ENCODE measurements at places on chromosomes 1 and 21.
A peak's percentile ranks its signal among the peaks of the same experiment; 100 is the strongest.

- DNase-seq, result peak; percentile 39
These were observed 9.2 kb downstream of the FCRL3 start for GRCh38 chr1:157691285-157691920.

- DNase-seq, result peak; percentile 47
These were observed 541 bp downstream of the USP48 start for GRCh38 chr1:21782349-21782867.

- peak; percentile 48 for DNase-seq
These were observed 8.0 kb downstream of the PLXNA2 start for GRCh38 chr1:208235982-208236761.

DNA sequence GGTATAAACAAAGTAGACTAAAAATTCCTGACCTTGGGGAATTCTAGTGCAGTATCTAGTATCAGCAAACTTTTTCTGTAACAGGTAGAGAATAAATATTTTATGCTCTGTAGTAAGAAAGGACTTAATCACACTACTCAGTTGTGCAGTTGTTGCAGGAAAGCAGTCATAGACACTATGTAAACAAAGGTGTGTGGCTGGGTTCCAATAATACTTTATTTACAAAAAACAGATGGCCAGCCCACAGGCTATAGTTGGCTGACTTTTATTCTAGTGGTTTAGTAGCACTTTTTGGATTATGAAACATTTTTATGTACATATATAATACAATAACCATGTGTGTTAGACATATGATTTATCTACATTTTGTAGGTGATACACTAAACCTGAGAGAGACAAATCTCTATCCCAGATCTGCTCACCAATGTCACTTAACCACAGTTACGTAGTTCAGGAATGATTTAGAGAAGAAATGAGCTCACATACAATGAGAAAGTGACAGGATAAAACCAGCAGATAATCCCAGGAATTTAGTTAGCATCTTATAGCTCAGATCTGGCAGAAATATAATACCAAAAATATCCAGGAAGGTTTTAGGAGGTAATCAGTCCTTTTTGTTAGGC is 56.1 kb downstream of the MIER1 start:
- peak; percentile 49 for DNase-seq

DNA sequence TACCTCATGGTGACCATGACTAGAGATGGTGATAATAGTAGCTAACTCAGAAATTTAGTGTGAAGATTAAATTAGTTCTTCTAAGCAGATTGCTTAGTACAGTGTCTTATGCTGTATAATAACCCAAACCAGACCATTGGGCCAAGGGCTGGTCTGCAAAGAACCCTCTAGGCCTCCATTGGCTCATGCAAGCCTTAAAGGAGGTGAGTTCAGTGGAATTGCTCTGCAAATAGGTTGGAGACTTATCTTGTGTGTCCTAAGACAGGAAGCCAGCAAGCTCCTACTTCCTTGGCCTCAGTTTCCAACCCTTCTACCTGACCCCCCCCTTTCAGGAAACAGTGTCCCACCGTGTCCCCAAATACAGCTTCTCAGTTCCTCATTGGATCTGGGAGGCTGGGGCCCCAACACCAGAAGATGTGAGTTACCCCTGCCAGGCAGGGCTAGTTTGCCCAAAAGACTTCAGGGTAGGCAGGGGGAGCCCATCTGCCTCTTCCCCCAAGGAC is 1.9 kb upstream of the MEF2D start:
- DNase-seq, result peak; percentile 10

- no peak for DNase-seq
These were observed 85.5 kb downstream of the PIK3CD start for GRCh38 chr1:9737057-9737456.

GRCh38 chr1:116334868-116335635 is 38.0 kb upstream of the ATP1A1 start:
- peak; percentile 25 for DNase-seq

GRCh38 chr1:7199077-7199779 is 414.0 kb downstream of the CAMTA1 start:
- DNase-seq, result no peak

GRCh38 chr1:156538711-156539440 is 33.5 kb downstream of the IQGAP3 start:
- DNase-seq, result no peak

DNA sequence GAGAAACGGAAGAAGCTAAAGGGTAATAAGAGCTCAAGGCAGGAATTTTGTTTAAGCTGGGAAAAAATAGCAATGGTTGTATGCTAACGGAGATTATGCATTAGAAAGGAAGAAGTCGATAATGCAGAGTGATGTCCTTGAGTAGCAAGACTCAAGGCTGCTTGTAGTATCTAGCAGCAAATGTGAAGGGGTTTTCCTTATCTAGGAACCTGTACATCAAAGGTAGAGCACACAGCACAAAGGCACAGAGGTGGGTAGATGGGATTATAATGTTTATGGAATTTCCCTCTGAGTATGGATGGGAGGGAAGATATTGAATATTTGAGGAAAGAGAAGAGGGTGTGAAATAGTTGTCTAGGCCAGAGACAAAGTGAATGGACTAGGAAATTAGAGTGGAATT is 114.1 kb downstream of the PROX1 start:
- DNase-seq, result no peak

GRCh38 chr1:239993366-239993765 is 98.3 kb upstream of the FMN2 start:
- no peak for DNase-seq

DNA sequence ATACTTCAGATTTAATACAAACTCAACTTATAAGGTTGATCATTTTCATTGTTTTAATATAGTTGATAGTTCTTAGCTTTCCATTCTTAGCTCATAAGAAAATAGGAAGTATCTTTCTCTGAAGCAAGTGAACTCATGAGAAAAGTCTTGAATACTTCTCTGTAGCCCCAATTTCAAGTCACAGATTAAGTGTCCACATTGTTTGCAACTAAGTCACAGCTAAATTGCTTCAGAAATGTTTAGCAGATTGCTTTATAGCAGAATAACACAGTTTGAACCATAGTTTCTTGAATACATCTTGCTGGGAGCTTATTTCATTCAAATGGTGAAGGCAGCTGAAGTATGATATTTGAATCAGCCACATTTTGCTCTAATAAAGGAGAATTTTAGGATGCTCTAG is 10.6 kb upstream of the PKN2 start:
- DNase-seq, result no peak

GRCh38 chr1:160090760-160091159 is 7.7 kb downstream of the IGSF8 start:
- DNase-seq, result no peak

DNA sequence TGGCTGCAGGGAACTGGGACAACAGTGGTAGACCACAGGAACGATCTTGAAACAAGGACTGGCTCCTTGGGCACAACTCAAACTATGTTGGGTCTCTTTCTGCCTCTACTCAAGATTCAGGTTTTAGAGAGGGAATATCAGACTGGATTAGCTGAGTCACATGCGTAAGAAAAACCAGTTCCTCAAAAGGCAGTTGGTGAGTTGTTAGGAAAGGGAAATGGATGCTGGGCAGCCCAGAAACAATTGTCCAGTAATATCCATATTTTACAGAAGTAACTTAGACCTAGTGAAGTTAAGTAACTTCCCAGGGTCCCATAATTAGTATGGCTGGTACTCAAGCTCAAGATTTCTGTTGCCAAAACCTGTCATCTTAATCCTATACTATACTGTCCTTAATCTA is 27.0 kb upstream of the TMEM39B start:
- DNase-seq, result no peak

GRCh38 chr21:34129039-34129891 is 55.9 kb downstream of the MRPS6 start:
- DNase-seq, result peak; percentile 87

- no peak for DNase-seq
These were observed 76.6 kb downstream of the UBE2U start for GRCh38 chr1:64280001-64280400.

GRCh38 chr1:205849619-205850355 is at the start of gene PM20D1:
Gene PM20D1 (minus strand): TSS chr1:205850132. CDS start chr1:205850072, 60 bp downstream.
- no peak for DNase-seq

GRCh38 chr1:161473348-161473747 is 31.9 kb upstream of the FCGR2A start:
- DNase-seq, result peak; percentile 20

- DNase-seq, result peak; percentile 51
These were observed 169.7 kb upstream of the UBE2U start for GRCh38 chr1:64033667-64034220.

- peak; percentile 2 for DNase-seq
These were observed 918.2 kb upstream of the ADGRL2 start for GRCh38 chr1:80882553-80882952.

DNA sequence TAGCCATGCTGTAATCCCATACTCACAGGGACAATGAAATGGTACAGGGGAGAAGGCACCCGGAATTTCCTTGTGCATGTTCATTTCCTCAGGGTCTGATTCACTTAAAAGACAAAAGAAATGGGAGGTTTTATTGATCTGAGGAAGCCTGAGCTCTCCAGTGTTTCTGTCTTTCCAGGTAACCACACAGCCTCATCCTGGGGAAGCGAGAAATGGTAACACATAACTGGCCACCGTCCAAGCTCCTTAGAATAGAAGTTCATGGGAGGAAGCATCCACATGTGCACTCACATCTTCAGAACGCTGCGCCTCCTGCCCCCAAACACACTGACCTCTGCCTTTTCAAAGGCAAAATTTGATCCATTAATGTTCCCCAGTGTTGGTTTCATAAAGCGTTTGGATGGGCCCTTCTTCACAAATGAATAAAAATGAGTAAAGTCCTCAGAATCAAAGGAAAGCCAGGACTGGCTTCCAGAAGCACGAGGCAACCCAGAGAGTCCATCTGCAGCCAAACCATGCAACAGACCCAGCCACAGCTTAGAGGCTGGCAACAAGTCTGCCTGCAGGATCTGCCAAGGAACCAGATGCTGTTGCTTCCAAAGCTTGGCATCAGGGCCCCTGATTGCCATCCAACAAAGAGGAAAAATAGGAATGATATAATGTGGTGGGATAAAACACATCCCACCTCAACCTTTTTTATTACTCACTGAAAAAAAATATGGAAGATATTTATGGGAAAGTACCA is 120.3 kb downstream of the ZBTB18 start:
- DNase-seq, result no peak

GRCh38 chr1:20426923-20427322 is 59.1 kb downstream of the CAMK2N1 start:
- peak; percentile 91 for DNase-seq

- DNase-seq, result no peak
These were observed 144.7 kb downstream of the PRDM16 start for GRCh38 chr1:3213730-3214129.

GRCh38 chr1:16087733-16088132 is 14.3 kb upstream of the FAM131C start:
- no peak for DNase-seq

DNA sequence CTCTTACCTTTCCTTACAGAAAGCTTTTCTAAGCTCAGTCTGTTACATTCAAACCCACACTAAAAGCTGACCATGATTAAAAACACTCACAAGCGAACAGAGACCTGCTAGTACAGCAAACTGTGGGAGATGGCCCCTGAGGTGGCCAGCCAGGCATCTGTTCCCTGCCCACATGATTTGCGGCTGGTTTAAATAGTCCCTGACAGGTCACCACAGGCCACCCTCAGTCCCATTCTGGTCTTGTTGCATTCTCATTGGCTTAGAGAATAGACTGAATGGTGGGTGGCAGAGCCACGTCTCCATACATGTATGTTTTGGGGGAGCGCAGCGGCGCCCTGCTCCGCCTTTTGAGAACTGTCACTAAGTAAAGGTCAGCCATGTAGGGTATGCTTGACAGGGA is 2.3 kb upstream of the ACTA1 start:
- no peak for DNase-seq

- DNase-seq, result peak; percentile 92
These were observed 38.7 kb upstream of the NEK7 start for GRCh38 chr1:198118134-198118533.

DNA sequence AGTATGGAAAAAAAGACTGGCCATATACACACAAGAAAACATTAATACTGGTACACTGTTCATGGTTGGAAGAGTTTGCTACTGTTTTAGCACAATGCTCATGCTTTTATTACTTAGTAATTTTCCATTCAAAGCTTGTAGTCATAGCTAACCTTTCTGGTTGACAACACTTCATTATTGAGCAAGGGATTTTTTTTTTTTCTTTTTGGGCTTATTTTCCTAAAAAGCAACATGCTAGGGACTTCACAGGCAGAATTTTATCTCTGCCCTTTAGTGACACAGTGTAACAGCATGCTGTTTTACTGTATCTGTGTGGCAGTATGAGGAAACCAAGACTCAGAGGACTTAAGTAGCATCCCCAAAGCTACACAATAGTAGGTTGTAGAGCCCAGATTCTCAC is 58.5 kb downstream of the FGGY start:
- no peak for DNase-seq

DNA sequence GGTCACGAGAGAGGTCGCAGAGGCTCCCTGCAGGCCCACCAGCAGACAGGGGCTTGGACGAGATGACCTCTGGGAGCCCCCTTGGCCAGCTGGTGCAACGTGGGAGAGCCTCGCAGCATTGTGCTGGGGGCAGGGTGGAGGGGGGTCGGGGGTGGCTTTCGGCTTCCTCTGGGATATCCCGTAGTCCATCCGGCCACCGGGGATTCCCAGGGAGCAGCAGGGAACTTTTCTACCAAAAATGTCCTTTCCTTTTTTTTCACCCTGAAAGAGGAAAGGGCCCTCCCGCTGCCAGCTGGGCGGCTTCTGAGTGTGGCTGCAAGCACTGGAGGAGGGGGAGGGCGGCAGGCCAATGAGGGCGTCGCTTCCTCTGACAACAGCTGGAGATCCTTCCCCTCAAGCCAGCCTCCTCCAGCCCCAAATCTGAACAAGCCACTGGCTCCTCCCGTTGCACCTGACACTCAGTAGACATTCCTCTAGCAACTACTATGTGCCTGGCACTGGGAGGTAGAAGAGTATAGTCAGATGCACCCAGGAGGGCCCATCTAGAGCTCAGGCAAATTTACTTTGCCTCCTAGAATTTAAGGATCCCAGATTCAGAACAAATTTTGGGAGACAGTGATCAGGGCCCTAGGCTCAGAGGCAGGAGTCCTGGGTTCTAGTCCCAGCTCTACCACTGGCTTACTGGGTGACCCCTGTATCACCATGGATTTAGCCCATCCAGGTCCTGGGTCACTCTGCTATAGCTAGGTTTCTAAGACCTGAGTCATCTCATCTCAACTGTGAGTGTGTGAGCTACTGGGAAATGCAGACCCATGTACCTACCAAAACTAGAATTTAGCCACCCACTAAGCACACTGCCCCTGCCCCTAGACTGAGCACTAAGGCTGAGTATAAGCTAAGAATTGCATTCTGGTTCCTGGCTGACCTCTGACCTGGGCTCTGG is 2.7 kb downstream of the MOB3C start:
- peak; percentile 70 for DNase-seq

- peak; percentile 36 for DNase-seq
These were observed 52.1 kb downstream of the GPR161 start for GRCh38 chr1:168084396-168085231.

- DNase-seq, result no peak
These were observed 20.7 kb downstream of the NGF start for GRCh38 chr1:115317101-115318012.

GRCh38 chr21:39313042-39313570 is 326 bp downstream of the BRWD1 start:
- DNase-seq, result no peak

Measured in HCEC 1CT (cell line).